Stimulated activated CD4-positive, alpha-beta T cell treated with anti-CD3 and anti-CD28 coated beads, Interleukin-12 subunit alpha, Interleukin-12 subunit beta, amount 100 ng/mL, for 48 hours (primary cell): ENCODE measurements at places on chromosomes 4 and X.

DNA sequence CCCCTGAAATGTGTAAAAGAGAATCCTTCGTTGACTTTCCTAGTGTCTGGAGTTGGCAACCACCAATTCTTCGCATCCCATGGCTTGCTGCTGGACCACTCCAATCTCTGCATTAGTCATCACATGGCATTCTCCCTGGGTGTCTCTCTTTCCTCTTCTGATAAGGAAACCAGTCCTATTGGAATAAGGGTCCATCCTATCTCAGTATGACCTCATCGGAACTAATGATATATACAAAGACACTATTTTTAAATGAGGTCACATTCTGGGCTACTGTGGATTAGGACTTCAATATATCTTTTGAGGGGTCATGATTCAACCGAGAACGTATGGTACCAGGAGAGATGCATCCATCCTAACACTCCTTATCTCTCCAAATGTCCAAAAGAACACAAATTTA, 259.1 kb upstream of the CPEB2 start:
- DNase-seq = no peak

DNA sequence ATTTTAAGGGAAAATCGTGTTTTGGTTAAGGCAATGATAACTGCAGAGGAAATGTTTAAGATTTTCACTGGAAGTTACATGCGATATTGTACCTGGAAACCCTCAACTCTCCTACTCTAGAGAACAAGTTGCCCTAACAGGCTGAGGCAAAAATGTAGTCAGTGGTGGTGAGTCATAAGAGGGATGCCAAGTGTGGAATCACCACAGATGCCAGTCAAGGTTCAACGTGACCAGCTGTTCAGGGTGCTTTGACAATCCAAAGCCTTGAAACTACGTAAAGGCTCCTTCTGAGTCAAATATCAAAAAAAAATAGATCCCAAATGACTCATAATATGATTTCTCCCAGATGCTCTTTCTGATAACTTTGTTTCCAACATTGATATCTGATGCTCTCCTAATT, 77.9 kb upstream of the AFF2 start:
- DNase-seq = no peak

DNA sequence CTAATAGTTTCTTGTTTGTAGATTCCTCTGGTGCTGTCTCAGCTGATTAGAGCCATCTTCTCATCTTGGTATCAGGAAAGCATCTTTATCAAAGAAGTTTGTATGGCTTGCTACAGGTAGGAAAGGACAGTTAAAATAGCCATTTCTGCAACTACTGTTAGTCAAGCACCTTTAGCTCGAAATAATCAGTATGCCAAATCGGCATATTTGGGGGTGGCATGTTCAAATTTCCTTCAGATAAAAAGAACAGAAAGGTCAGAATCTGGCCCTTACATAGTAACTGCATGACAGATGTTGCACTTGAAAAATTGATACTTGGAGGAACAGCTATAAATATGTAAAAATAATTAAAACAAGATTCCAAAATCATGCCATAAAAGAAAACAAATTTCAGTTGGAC, 4.8 kb downstream of the C4orf46 start:
- DNase-seq = no peak

- DNase-seq = no peak
Observed at GRCh38 chr4:86706923-86707597, 112.9 kb downstream of the PTPN13 start.

DNA sequence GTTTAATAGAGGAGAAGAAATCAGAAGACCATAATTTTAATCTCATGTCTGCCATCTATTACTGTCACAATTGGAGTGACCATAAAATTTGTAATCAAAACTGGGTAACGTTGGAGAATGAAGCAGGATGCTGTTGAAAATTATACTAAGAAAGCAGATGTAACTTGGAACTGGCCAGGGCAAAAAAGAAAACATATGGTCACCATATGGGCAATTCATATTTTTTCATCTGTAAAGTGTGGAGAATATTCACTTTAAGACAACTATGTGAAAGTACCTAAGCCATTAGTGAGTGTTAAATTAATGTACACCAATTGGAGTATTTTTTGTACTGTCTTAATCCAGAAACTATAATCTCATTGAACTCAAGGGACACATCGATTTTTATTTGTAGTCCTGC, 1008.0 kb downstream of the GLUD2 start:
- no peak for DNase-seq

- DNase-seq = peak; percentile 34
Observed at GRCh38 chrX:135295238-135295943, 13.9 kb upstream of the ETDC start.

- DNase-seq = no peak
Observed at GRCh38 chr4:55358668-55359067, 12.6 kb downstream of the SRD5A3 start.

- no peak for DNase-seq
Observed at GRCh38 chrX:110032534-110033147, 29.7 kb downstream of the TMEM164 start.

- no peak for DNase-seq
Observed at GRCh38 chrX:24482823-24483415, 17.8 kb downstream of the PDK3 start.

DNA sequence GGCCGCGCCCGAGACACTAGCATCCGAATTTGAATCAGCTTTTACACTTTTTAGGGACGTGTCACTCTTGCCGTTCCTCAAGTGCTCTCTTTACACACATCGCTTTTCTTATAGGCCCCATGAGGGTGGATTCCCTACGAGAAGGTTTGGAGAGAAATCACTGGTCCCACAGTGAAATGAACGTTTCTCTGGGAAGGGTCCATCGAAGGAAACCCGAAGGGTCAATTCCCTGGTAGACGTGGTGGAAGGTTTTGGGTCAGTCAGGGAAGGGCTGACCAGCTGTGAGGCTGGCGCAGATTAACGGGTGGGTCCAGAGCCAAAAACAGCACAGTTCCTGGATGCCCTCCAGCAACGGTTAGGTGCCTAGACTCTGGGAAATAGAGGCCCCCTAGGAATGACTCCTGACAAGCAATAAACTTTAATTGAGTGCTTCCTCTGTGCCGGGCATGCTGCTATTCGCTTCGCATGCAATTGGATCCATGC, 35.9 kb downstream of the ETDC start:
- no peak for DNase-seq

DNA sequence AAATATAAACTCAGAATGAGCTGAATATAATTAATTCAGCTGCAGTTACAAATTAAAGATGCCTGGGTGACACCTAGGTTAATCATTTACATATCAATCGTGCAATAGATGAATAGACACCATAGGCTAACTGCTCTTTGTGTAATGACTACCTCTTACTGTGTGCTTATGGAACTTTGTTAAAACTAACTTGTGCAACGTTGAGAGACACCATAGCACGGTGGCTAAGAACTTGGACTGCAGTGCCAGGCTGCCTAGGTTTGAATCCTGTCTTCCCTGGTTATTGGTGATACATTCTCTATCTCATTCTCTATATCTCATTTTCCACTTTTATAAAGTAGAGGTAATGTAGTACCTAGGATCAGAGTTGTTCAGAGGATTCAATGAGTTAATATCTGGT, 46.9 kb downstream of the SMAD1 start:
- no peak for DNase-seq

DNA sequence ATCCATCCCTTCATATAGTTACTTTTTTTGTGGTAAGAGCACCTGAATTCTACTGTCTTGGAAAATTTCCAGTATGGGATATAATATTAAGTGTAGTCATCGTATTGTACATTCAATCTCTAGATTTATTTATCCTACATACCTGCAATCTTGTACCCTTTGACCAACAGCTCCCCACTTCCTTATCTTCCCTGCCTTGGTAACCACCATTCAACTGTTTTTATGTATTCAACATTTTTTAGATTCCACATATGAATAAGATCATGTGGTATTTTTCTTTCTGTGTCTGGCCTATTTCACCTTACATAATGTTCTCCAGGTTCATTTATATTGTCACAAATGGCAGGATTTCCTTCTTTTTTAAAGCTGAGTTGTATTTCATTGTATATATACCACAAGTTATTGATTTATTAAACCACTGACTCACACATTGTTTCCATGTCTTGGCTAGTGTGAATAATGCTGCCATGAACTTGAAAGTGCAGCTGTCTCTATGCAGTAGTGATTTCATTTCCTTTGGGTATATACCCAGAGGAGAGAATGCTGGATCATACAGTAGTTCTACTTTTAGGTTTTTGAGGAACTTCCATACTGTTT, 572.5 kb downstream of the MAGEB5 start:
- DNase-seq = no peak
